ENCODE measurements at places on chromosomes 6 and 20. TPM values are rescaled to one million over a fixed set of nuclear protein-coding genes. Genes with fewer than 3 reads are reported as not detected.
A peak's percentile ranks its signal among the peaks of the same experiment; 100 is the strongest.

The APCDD1L gene
- total RNA-seq = 0.13 TPM

The WFDC10B gene
- 0.44 TPM for total RNA-seq

The PRKN gene
- 2.1 TPM for total RNA-seq

The SLC26A8 gene
- 1.5 TPM for total RNA-seq

The MATN4 gene
- not detected for total RNA-seq

DNA sequence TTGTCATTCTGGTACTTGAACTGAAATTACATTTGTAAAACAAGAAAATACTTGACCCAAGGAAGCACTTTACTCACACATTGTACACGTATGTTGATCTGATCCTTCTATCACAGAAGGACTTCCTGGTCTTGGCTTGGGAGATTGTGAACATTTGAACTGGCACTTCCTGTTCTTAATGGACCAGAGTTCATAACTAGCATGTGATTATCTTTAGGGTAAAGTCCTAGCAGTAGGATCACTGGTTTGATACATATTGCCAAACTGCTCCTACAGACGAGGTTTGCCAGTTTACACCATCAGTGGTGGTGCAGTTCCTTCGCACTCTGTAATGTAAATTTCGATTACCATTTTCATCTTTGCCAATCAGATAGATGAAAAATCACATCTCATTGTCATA, 12.7 kb downstream of the HECA start:
- no peak overlapping the region for H3K4me3 ChIP-seq
- no peaks in the 10 kb centered on the region for H3K36me3 ChIP-seq
- peaks cover 11% of the 10 kb centered on the region for H3K4me1 ChIP-seq
- no peak for DNase-seq
- H3K27me3 ChIP-seq = no peaks in the 10 kb centered on the region

GRCh38 chr20:56361900-56362299, 3.1 kb downstream of the FAM210B start:
- H3K4me3 ChIP-seq = no peak overlapping the region
- H3K27ac ChIP-seq = no peak overlapping the region
- peaks cover 3% of the 10 kb centered on the region for H3K4me1 ChIP-seq
- H3K27me3 ChIP-seq = no peaks in the 10 kb centered on the region
- no peak for DNase-seq
- H3K36me3 ChIP-seq = peaks cover 18% of the 10 kb centered on the region

- peaks cover 35% of the 10 kb centered on the region for H3K36me3 ChIP-seq
- no peaks in the 10 kb centered on the region for H3K4me1 ChIP-seq
- H3K4me3 ChIP-seq = no peak overlapping the region
- DNase-seq = peak; percentile 33
- H3K27ac ChIP-seq = no peak overlapping the region
- H3K27me3 ChIP-seq = no peaks in the 10 kb centered on the region
Observed at GRCh38 chr20:58447511-58448391, 58.7 kb downstream of the VAPB start.

DNA sequence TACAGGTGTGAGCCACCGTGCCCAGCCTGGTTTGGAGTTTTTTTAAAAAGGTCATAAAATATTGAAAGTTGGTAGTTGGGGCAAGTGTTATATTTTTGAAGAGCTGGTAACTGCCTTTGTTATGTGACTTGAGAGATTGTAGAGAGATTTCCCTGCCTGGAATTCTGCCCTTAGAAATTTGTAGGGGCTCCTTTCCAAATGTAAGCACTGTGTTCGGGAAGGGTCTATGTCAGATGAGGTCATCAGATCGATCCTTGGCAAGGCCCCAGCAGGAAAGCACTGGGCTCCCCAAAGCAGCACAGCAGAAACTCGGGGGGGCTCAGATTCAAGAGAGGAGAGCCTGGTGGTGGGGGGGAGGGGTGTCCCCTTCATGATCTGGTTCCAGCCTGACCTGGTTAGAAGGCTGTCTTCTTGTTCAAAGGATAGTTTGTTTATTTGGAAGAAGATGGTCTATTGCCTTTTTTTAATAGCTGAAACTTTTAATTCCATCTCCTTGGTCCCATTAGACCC, 220.2 kb downstream of the UST start:
- H3K4me3 ChIP-seq = no peak overlapping the region
- no peak for DNase-seq
- H3K36me3 ChIP-seq = no peaks in the 10 kb centered on the region
- no peak overlapping the region for H3K27ac ChIP-seq

- no peak overlapping the region for H3K27ac ChIP-seq
- no peak for DNase-seq
- no peaks in the 10 kb centered on the region for H3K36me3 ChIP-seq
- H3K4me1 ChIP-seq = no peaks in the 10 kb centered on the region
- H3K27me3 ChIP-seq = no peaks in the 10 kb centered on the region
Observed at GRCh38 chr6:95545686-95546085, 31.6 kb upstream of the MANEA start.

DNA sequence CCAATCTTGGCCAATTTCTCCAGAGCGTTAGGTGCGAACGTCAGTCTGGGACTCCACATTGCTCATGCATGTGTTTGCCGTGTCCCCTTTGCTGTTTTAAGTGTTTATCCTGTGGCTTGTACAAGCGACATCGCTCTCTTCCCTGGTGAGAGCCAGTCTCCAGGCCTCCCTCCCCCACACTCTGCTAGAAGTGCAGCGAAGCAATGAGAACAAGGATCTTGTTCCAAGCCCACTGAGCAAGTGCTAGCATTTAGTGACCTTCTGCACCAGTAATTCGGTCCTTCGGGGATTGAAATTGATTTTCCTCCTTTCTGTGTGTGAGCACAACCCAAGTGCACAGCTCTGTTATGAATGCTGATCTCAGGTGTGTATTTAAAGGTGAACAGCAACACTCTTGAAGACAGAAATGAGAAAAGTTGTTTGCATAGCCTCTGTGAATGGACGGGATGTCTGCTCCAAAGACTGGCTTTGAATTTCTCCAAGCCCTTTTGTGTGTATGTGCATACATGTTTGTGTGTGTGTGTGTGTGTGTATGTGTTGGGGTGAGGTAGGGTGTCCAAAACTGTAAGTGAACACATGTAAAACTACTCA, 29.0 kb downstream of the CD83 start:
- no peaks in the 10 kb centered on the region for H3K27me3 ChIP-seq
- DNase-seq = no peak
- no peak overlapping the region for H3K27ac ChIP-seq
- no peaks in the 10 kb centered on the region for H3K36me3 ChIP-seq
- peaks cover 7% of the 10 kb centered on the region for H3K4me1 ChIP-seq
- H3K4me3 ChIP-seq = no peak overlapping the region

- H3K4me1 ChIP-seq = no peaks in the 10 kb centered on the region
- no peaks in the 10 kb centered on the region for H3K36me3 ChIP-seq
- H3K27me3 ChIP-seq = no peaks in the 10 kb centered on the region
Observed at GRCh38 chr20:62190639-62191411, 8.0 kb downstream of the MTG2 start.

DNA sequence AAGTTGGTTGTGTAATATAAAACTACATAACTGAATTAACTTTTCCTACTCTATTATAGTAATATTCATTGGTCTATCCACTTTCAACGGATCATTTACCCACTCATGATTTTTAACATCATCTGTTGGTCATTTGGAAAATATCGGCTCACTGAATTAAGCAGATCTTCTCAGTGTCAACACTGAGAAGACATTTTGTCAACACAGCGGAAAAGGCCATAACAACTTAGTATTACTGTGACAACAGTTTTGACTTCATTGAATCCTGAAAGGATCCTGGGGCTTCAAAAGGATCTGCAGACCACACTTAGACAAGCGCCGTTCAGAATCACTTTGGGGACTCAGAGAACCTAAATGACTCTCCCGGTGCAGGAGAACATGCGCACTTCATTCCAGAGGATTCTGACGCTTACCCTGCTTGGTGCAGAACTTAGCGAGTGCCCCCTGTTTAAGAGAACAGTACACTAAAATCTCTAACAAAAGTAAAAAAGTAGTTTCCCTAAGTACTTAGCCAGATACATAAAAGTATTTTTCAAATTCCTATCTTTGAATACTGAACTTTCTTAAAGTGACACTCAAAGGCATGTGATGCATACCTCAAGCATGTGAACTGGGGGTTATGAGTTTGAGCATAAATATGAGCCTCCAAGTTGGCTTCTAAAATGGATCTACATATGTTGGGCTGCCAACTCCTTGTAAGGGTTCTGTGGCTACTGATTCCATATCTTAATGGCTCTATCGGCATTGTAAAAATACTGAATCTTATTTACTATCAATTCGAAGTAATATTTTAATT, 4.0 kb downstream of the ZBTB2 start:
- no peaks in the 10 kb centered on the region for H3K27me3 ChIP-seq
- no peak overlapping the region for H3K4me3 ChIP-seq
- no peak overlapping the region for H3K27ac ChIP-seq

GRCh38 chr6:79818471-79818870, 128.9 kb downstream of the ELOVL4 start:
- H3K36me3 ChIP-seq = no peaks in the 10 kb centered on the region
- no peaks in the 10 kb centered on the region for H3K4me1 ChIP-seq
- no peak overlapping the region for H3K27ac ChIP-seq
- H3K27me3 ChIP-seq = no peaks in the 10 kb centered on the region
- DNase-seq = no peak

GRCh38 chr6:11067348-11067747, 23.2 kb upstream of the ELOVL2 start:
- no peaks in the 10 kb centered on the region for H3K36me3 ChIP-seq
- H3K4me3 ChIP-seq = no peak overlapping the region
- H3K27me3 ChIP-seq = peaks cover 6% of the 10 kb centered on the region
- no peak overlapping the region for H3K27ac ChIP-seq

GRCh38 chr6:73085443-73085871, 139.8 kb downstream of the KHDC1L start:
- no peak for DNase-seq
- no peaks in the 10 kb centered on the region for H3K27me3 ChIP-seq
- H3K4me3 ChIP-seq = no peak overlapping the region
- H3K36me3 ChIP-seq = no peaks in the 10 kb centered on the region

- no peak for DNase-seq
- no peak overlapping the region for H3K4me3 ChIP-seq
- peaks cover 63% of the 10 kb centered on the region for H3K27me3 ChIP-seq
- H3K27ac ChIP-seq = no peak overlapping the region
- no peaks in the 10 kb centered on the region for H3K36me3 ChIP-seq
Observed at GRCh38 chr20:3248167-3248992, 9.4 kb upstream of the SLC4A11 start.

GRCh38 chr20:53967527-53967926, 102.9 kb downstream of the BCAS1 start:
- no peak overlapping the region for H3K4me3 ChIP-seq
- no peaks in the 10 kb centered on the region for H3K36me3 ChIP-seq
- H3K27me3 ChIP-seq = no peaks in the 10 kb centered on the region
- no peaks in the 10 kb centered on the region for H3K4me1 ChIP-seq
- no peak for DNase-seq
